ENCODE measurements at places on chromosomes 5 and 9.

DNA sequence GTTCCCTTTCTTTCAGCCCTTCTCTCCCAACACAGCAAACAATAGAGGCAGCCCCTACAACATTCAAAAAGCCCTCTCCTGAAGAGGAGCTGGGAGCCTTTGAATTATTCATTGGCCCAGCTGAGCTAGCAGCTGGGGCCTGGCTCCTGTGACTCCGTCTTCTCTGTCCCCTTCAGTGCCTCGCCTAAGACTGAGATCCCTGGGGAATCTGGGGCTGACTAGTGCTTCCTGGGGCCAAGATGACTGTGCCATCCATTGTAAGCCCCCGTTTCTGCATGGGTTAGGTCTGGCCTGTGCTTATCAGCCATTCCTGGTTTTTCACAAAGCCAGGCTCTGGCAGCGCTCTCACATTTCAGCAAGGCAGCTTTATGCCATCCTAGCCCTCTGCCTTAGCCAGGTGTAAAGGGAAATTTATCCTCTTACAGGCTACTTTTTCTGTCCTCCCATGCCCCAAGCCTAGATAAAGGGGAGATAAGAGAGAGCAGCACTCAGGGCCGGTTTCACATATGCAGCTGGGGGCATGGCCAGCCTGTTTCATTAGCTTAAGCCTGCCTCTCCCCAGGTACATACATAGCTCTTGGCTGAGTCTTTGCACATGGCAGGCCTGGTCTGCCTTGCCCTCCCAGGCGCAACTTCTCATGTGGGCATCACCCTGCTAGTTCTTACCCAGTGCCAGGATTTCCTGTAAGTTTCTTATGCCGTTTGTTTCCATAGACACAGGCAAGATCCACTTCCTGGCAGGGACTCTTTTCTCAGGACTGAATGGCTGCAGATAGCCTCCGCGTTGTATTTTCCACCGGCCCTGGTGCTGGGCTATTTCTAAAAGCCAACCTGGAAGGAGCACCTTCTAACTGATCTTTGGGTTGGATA lies 15.8 kb downstream of the PTPA start:
- no peak for DNase-seq

- DNase-seq, result no peak
Observed at GRCh38 chr9:118613996-118614395, 755.2 kb downstream of the BRINP1 start.

GRCh38 chr9:134404376-134405358 lies 78.4 kb downstream of the RXRA start:
- DNase-seq, result no peak

DNA sequence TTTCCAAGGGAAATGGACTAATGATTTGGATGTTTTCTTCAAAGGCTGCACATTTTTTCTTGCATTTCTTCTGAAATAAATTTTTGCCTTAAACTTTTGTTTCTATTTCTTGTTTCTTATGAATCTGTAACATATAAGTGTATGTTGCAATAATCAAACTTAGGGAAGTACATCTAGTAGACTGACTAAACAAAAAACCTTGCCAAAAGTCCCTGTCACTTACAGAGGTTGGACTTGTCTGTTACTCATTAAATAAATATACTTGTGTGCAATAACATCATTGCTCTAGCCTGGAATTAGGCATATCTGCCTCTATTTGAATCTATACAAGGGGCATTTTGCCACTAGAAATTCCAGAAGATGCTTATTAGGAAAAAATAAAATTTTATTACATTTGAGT lies 56.6 kb downstream of the C6 start:
- DNase-seq, result no peak

DNA sequence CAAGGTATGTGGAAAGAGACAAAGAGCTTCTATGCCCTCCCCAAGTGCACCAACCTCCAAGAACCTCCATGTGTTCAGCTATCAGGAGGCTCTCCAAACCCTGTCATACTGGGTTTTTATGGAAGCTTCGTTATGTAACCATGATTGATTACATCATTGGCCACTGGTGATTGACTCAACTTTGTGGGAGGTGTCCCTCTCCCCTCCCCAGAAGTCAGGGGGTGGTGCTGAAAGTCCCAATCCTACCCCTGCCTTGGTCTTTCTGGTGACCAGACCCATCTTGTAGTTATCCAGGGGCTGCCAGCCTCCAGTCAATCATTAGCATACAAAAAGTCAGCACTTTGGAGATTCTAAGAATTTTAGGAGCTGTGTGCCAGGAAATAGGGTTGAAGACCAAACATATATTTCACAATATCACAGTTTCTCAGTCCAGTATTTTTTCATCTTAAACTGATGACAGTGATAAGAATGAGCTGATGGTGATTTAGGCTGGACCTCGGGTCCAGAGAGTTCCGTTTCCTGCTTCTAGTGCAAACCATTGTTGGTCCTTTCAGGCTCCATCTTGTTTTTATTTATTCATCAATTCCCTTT lies 27.3 kb upstream of the FANCC start:
- no peak for DNase-seq

DNA sequence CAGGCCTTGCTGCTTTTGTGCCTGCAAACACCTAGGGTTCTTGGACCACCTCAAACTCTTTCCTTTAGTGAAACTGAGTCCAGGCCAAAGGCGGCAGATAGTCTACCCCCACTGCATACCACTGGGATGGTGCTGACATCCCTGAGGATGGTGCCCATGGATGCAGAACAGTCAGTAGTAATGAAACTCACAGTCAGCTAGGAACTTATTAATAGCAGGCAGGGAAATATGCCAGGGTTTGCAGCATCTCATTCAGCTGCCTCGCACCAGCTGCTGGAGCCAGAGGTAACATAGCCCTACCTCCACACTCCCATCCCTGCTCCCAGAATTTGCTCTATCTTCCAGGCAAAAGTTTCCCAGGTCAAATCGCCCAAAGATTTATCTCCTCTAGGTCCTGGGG lies 189.1 kb downstream of the SREK1 start:
- no peak for DNase-seq

DNA sequence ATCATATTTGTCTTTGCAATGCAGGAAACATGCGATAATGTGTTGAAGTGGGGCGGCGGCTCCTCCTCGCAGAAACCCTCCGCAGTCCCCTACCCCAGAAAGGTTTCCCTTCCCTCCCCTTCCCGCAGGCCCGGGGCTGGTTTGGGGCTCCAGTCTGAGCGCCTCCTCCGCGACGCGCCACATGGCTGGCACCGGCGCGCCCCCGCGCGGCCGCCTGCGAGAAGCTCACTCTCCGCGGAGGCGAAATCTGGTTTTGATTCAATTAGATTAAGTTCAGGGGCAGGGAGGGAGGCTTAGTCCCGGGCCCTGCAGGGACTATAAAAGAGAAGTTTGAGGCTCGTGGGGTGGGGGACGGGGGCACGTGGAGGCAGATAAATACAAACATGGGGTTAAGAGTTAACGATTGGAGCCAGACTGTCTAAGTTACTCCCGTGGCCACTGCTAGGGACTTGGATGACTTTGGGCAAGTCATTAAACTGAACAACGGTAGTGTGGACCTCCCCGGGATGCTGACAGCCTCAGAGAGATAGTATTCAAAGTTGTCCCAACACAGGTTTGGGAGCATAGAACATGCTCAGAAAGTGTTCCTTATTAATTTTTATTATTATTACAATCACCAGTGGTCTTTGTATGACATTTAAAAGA lies 69.4 kb downstream of the MSX2 start:
- DNase-seq, result no peak

All from esophagus squamous epithelium (tissue), 5 donors.